Activated gamma-delta T cell (primary cell): ENCODE measurements at places on chromosomes 2 and 18.

DNA sequence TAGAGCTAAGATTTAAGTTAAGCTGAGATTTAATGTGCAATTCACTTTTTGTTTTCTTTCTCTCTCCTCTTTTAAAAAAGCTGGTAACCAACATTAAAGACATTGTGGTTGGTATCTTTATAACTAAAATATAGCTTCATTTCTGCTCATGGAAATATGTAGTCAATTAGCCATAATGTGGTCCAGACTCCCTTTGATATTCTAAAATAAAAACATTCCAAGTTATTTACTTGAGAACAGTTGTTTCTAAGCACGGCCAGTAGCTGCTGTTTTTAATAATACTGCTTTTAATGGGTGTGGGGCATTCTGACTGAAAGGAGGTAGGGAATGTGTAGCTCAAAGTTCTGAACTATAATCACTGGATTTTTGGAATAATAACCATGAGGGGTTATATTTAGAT is 183.3 kb upstream of the FBXO11 start:
- DNase-seq: no peak

DNA sequence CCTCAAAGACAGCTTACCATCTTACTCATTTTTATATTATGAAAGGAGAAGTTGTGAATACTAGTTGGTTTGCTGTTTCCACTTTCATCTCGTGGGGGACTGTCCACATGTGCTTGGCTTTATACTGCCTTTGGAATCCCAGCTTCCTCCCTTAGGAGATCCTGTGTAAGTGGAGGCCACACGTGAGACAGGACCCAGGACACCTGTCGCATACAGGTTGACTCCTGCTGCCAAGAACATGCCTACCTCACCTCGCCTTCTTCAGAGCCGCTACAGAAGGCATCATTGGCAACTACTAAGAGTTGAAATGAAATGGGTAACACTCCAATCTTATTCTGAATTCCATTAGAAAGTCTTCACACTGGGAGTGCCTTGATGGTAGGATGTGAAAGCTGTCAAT is 69.3 kb downstream of the PPP4R1 start:
- DNase-seq: no peak

- no peak for DNase-seq
Observed at GRCh38 chr2:135744760-135745314, 3.2 kb downstream of the UBXN4 start.

DNA sequence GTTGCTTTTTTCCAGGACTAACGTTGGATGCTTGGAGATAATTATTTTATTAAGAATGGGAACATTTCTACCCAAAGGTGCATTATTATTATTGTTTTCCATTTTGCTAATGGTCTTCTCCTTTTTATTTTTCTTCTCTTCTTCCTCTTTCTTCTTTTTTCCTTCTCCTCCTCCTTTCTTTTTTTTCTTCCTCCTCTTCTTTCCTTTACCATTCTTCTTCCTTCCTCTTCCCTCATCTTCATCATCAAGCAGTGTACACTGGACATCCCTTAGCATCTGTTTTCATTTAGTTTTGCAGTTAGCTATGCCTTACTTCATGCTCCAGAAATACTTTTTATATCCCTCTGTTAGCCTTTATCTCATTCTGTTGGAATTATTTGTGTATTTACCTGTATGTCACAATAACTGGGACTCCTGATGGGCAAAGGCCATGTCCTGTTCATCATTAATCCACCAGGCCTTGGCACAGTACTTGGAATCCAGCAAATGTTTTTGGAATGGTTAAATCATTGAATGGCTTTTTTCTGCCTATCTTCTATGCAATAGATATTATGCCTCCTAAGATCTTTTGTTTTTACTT is 162.7 kb downstream of the CAMKMT start:
- DNase-seq: no peak

GRCh38 chr2:122523981-122524380 is 768.5 kb downstream of the TSN start:
- DNase-seq: no peak

DNA sequence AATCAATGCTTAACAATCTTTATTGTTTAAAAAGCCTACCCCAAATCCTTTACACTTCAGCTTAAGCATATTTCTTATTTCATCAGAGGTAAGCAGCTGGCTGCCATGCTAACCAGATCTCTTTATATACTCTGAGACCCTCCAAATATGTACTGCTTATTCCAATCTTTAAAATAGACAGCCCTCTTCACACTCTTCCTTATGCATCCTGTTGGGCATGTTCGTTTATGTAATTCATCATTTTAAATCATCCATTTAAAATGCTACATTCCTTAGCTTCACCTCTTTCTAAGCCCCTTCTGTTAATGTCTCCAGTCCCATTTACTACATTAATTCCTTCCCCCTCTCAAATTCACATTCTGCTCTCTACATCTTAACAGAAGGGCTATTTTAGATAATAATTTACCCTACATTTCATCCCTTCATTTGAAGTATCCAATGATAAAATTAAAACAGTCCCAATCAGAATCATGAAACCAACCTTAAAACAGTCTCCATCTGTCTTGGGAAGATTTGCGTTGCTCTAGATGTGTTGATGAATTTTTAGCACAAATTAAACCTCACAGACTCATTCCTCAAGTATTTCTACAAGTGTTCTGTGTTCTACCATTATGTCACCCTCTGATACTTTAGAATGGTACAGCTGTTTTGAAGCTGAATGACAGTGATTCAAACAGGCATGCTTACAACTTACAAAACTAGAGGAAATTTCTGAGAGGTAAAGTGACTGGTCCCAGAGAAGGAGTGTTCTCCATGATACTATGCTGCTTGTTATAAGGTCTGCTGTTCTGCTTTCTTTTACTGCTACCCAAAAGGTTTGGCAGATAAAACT is 59.1 kb downstream of the ZNF385B start:
- DNase-seq: no peak

DNA sequence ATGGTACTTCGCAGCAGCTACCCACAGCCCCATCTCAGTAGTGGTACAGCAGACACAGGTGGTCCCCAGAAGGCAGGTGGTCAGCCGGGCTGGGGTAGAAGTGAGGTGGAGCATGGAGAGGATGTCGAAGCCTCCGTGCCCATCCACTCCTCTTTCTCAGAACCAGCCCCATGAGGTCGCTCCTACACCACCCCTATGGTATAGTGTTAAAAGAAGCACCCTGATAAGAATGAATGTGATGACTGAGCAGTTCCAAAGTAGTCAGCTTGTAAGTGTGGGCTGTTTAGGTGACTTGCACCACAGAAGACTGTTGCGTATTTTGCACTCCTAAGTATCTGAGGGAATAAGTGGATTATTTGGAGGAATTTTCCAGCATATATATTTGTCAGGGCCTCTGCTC is 111.3 kb downstream of the WDSUB1 start:
- no peak for DNase-seq

GRCh38 chr2:232235716-232236115 is 142.8 kb upstream of the ALPP start:
- DNase-seq: no peak

DNA sequence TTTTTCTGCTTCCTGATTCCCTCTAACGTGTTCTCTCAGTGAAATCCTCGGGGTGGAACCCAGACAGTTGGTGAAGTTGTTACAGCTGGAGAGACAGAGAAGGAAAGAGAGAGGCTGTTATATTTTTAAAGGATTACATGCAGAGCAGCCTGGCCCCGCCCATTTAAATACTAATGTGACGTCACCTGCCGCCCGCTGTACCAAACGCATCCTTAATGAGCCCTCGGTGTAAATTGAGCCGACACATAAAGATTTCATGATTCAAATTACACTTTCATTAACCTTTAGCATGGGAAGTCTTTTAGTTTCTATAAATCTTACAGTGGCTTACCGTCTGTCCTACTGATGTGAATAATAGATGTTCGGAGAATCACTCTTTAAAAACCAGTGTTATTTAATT is 164.0 kb upstream of the SIX3 start:
- DNase-seq: no peak

- DNase-seq: no peak
Observed at GRCh38 chr2:135785032-135785431, 43.4 kb downstream of the UBXN4 start.

DNA sequence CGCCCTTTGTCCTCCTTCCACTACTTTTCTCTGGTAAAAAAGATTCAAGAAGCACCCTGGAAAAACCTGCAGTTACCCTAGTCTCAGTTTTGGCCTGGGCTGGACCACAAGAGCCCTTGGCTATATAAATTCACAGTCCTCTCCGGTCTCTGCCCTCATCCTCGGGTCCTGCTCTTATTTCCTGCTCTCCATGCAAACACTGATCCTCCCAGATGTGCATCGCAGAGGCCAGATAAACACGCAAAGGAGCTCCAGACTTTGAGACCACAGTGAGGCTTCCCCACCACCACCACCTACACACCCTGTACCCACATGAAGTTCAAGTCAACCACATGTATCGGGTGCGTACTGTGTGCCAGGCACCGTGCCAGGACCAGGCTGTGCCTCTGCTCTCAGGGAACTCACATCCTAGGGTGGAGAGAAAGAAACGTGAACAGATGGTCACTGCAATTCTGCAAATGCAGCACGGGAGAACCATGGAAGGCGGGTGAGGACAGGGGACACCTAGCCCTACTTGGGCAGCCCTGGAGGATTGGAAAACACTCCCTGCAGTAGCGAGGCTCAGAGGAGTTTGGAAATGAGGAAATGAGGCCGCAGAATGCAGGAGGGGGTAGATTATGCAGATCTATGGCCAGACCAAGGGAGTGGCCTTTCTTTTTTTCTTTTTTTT is 7.4 kb downstream of the CTDSP1 start:
- DNase-seq: peak; percentile 30

DNA sequence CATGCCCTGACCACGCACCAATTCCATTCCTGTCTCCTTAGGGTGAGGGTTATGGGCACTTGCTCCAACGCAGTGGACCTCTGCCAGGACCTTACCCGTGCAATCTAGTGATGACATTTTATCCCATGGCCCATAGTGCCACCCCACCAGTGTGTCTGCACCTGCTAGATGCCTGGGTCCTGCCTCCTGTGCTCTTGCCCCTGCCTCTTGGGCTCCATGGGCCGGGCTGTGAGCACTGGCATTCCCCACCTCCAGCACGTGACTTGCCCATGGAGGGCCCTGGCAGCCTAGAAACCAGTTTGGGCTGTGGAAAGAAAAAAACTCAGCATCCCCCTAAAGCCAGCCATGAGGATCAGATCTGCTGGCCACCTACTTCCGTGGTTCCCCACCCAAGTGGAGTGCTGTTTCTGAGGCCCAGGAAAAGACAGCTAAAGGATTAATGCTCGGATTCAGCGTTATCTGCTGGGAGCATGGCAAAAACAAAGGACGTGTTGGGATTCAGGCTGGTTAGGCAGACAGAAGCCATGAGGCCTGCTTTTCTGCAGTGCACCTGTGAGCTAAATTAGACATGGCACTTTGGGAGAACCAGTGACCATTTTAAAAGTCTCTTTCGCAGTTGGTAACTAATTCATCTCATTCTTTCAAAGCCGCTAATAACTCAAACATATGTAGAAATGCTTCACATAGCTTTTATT is 129.2 kb downstream of the ALPK2 start:
- no peak for DNase-seq

- DNase-seq: no peak
Observed at GRCh38 chr18:31105733-31106132, 3.5 kb upstream of the DSC2 start.

- no peak for DNase-seq
Observed at GRCh38 chr2:76298041-76298440, 587.3 kb upstream of the GCFC2 start.

DNA sequence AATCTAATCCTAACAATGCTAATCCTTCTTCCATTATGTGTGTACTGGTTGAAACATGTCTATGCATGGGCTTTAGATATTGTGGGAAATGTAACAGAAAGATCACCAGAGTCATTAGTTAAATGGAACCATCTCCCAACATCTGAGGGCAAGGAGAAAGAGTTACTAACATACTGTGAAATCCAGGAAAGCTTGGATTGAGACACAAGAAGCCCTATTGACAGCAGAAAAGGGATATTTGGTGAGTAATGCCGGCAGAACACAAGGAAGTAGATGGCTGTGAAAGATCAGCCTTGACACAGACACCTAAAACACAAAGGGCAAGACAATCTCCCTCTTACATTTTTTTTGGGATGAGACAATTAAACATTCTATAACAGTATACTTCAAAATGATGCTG is 28.5 kb upstream of the LAMA1 start:
- DNase-seq: no peak

DNA sequence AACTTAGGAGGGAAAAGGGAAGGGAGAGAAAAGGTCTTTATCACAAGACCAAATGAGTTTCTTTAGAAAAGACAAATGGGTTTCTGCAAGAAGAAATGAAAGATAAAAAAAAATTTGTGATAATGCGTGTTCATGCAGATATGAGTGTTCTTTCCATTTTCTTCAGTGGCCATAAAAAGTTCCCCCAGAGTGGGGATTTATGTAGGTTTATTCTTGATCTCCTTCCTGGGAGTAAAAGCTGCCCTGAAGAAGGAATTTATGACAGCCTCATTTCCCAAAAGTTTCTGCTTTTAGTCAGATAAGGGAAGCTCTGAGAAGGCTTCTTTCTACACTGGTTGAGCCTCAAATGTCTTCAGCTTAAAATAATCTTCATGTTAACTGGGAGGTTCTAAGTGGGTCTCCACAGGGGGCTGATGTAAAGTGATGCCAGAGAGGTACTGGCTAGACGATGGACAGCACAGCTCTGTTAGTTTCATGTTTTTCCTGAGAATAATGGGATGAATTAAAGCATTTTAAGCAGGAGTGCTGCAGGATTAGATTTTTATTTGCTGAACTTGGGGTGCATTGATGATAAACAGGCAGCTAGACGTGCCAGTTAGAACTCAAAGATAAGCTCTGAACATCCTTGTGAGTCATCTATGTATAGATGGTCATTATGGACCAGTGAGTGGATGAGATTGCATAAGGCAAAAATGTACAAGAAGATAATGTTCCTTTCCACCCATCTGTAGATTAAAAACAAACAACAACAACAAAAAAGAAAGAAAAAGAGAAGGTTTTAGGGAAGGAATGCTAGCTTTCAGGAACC is 99.4 kb upstream of the MSH2 start:
- no peak for DNase-seq

- DNase-seq: peak; percentile 83
Observed at GRCh38 chr2:136117909-136118818, at the start of gene CXCR4. CXCR4 (minus strand) TSS chr2:136118149; CDS start chr2:136118060, 89 bp downstream.

- DNase-seq: no peak
Observed at GRCh38 chr18:58687871-58688308, 16.6 kb downstream of the MALT1 start.

GRCh38 chr18:61551586-61551985 is 218.4 kb downstream of the CDH20 start:
- DNase-seq: no peak

DNA sequence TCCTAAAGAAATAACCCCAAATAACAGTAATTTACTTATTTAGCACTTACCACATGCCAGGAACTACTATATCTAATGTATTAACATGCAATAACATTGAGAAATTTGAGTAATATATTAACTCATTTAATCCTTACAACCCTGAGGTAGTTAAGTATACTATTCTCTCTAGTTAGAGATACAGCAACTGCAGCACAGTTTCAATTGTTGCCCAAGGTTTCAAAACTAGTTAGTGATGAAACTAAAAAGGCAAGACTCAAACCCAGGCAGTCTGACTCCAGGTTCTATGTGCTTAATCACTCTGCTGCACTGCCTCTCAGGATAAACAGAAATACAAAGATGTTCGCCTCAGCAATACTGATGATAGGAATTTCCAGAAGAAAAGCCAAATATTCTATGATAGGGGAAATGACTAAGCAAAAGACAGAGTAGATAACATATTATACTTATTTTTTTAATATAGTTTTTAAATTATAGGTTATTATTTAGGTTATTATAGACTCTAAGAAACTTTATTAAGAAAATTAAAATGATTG is 88.0 kb downstream of the SS18 start:
- DNase-seq: no peak

GRCh38 chr18:26089293-26090129 is 902 bp downstream of the SS18 start:
- DNase-seq: no peak
